Activated CD4-positive, alpha-beta T cell treated with anti-CD3 and anti-CD28 coated beads, Interleukin-2, amount 50 U/mL, for 24 hours (primary cell): ENCODE measurements at places on chromosomes 7 and 10.

DNA sequence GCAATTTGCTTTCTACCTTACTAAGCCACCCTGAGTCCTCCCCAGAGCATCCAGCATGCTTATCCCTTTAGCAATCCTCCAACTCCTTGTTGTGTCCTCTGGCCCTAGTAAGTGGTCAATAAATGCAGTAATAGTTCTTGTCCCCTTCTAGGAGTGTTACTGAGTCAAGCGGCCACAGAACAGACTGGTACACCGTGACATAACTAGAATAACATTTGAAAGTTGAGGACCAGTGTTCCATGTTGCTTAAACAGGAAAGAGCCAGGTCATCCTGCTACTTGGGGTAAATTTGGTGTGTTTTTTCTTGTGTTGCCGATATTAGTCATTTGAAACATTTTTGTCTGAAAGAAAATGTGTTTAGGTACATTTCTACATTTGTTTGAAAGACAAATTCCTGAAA is 4.8 kb upstream of the CDK6 start:
- DNase-seq, result no peak

DNA sequence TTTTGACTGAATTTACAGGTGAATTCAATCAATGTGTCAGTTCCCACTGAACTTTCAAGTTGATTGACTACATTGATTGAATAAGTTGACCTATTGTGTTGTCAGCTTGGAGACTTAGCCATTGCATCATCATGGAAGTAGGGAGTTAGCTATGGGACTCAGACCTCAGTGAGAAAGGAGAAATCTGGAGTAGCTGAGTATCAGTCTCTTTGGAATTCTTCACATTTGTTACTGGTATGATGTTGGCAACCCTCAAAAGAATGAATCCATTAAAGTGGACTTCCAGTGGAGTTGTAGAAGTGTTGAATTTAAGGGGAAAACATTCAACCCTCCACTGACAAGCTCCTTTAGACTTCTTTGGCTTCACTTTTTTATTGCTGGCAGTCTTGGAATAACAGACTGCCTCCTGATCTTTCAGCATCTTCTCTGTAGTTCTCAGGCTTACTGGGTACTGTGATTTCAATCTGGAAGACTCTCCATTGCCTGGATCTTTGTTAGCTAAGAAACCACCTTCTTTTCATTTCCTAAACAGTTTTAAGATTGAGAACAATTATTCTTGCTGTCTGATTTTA is 160.3 kb upstream of the NRP1 start:
- DNase-seq, result no peak

- no peak for DNase-seq
These were observed 94.6 kb downstream of the ANLN start for GRCh38 chr7:36484265-36484664.

- DNase-seq, result no peak
These were observed 54.1 kb upstream of the PDCD4 start for GRCh38 chr10:110817614-110818013.

DNA sequence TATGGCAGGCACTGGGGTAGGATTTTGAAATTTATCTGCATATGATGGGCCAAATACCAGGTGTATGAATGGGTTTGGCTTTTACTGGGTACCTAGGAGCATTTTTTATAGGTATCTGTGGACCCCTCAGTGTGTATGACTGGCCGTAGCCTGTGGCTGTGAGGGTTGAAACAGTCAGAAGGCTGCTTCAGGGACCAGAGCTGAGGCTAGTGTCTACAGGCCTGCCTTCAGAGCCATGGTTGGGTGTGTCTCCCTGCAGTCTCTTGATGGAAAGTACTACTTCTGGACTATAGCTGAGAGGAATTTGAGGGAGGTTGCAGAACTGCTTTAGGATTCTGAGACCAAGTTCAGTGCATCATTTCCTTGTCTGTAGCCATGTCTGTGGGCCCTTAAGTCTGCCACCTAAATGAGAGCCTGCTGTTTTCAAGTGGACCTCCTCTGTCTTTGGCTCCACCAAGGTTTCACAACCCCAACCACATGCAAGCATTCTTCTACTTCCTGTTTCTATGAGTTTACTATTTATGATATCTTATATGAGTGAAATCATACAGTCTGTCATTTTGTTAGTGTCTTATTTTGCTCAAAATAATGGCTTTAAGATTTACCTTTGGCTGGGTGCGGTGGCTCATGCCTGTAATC is 19.9 kb upstream of the ZNF138 start:
- no peak for DNase-seq

- DNase-seq, result no peak
These were observed 136.0 kb downstream of the UBE2H start for GRCh38 chr7:129816742-129817141.

DNA sequence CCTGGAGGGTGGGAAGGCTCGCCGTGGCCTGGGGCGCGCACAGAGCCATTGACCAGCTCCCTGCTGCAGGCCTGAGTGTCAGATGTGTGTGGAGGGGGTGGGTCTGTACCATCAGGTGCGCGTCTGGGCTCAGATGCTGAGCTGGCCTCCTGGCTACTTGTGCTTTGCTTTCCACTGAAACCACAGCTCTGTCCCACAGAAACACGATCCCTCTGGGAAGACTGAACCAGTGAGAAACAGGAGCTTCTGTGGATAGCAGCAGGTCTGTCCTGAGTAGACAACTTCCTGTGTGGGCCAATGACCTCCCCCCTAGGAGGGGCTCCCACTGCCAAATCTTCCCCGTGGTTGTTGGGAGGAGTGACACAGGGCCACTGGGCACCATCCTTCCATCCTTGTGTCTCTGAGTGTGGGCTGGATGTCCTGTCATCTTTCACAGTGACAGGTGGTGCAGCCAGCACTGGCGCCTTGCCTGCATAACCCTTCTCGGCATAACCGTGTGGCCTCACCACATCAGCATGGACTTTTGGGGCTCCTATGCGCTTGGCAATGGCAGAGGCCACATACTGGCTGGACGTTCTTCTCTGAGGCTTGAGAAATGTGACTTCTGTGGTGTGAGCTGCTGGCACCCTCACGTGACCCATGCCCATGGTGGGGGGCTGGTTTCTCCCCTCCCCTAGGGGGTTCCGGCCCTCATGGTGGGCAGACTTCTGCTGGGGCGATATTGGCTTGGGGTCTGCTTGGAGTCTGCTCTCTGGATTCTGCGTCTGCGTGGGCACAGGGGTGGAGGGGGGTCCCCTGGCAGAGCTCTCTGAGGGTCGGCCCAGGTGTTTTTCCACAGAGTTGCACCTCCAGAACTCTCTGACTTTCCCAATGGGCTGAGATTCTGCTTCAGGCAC is 245.5 kb upstream of the GRB10 start:
- no peak for DNase-seq

DNA sequence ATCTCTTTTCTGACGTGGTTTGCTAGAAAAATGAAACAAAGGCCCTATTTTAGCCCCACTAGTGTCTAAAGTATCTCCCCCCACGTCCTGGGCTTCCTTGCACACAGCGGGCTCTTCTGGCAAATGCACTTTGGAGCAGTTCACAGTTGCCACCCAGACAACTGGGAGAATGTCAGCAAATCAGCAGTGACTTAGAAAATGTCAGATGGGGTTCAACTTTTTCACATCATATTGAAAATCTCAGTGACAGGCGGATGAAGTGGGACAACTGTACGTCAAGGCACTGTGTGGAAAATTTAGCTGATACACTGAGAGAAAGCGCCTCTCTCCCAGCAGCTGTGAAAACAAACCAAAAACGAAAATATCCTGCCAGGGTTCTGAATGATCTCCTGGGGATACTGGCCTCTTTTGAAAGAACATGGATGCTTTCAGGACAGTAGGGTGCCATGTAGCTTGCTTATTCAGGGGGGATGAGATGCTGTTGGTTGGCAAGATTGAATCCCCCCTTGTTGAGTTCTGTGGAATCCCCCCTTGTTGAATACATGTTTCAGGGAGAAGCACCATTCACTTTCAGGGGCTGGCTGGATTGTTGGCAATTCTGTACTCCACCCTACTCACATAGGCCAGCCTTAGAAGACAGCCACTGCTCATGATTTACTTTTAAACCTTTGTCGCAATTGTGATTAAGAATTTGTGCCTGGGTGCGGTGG is 372.8 kb upstream of the CELF2 start:
- DNase-seq, result no peak

- DNase-seq, result no peak
These were observed 81.2 kb upstream of the PPIF start for GRCh38 chr10:79266084-79266483.

DNA sequence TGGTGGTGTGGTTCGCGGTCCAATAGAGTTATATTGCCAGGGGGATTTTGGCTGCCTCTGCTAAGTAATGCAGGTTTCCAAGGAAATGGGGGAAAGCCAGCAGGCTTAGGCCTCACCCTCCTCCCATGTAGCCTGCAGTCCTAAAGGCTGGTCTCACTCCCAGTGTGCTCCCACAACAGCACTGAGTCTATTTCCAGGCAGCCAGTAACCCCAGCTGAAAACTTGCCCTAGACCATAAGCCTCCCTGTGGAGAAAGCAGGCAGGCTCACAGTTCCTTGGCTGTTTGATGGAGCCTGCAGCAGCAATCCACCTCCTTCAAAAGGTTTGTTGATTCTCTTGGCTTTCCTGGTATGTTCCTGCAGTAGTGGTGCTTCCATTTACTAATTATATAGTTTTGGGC is 220.0 kb upstream of the ZNF804B start:
- DNase-seq, result no peak

- peak; percentile 13 for DNase-seq
These were observed 1.8 kb downstream of the RP9 start for GRCh38 chr7:33107136-33108066.

GRCh38 chr10:112801748-112802147 is 148.3 kb upstream of the TCF7L2 start:
- DNase-seq, result no peak

DNA sequence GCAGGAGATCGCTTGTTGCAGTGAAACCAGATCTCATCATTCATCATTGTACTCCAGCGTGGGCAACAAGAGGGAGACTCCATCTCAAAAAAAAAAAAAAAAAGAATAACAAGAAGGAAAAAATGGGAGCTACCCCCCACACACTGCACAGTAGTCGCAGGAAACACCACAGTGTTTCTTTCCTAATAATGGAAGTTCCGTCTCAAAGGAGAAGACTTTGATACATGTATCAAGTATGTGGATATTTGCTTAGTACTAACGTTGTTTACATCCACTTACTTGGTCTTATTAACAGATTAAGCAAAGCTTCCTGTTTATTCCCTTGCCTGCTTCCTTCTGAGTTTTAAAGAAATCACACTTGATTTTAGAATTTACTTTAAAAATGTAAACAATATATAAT is 22.2 kb downstream of the YAE1 start:
- no peak for DNase-seq

GRCh38 chr10:71766717-71767419 is 6.5 kb downstream of the VSIR start:
- DNase-seq, result no peak

- no peak for DNase-seq
These were observed 28.7 kb downstream of the TES start for GRCh38 chr7:116239020-116239419.

DNA sequence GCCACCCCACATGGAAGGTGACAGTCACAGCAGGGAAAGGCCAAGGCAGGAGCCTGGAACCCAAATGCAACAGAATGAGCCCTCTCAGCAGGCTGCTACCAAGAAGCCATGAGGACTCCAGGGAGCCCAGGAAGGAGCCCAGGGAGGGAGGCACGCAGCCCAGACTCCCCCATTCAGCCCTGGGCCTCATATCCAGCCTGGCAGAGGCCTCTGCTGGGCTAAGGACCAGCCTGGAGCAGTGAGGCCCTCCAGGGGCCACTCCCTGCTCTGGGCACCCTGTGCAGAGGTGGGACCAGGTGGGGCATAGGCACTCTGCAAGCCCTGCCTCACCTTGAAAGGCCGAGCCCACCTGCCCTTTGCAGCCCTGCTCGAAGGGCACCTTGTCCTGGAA is 25.8 kb upstream of the ZNF488 start:
- DNase-seq, result no peak

DNA sequence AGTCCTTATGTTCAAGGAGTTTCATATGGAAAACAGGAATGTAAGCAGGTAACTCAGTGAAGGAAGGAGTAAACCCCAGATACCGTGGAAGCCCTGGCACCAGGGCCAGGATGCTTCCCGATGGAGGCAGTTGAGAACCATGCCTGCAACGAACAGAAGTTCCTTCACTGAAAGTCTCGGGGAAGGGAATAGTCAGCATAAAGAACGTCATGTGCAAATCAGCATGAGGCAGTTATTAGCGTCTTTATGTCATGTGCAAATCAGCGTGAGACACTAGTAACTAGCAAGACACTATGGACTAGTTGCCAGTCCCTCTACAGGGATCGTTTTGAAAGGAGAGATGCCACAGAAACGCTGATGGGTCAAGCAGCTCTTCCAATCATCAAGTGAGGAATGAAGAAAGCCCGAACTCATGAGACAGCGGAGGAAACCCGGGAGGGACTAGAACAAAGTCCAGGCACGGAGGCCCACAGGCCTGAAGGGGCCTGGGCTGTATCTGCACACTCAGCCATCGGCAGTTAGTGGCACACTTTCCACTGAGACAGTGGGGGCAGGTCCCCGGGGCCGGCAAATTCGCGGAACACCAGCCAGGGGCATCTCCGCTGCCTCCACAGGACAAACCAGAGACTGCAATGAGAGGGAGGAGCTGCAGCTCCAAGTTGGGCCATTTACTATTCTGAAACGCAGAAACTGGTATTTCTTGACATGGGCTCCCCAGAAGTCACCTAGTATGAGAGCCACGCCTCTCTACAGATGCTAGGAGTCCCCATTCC is 109.6 kb downstream of the SFMBT2 start:
- no peak for DNase-seq

DNA sequence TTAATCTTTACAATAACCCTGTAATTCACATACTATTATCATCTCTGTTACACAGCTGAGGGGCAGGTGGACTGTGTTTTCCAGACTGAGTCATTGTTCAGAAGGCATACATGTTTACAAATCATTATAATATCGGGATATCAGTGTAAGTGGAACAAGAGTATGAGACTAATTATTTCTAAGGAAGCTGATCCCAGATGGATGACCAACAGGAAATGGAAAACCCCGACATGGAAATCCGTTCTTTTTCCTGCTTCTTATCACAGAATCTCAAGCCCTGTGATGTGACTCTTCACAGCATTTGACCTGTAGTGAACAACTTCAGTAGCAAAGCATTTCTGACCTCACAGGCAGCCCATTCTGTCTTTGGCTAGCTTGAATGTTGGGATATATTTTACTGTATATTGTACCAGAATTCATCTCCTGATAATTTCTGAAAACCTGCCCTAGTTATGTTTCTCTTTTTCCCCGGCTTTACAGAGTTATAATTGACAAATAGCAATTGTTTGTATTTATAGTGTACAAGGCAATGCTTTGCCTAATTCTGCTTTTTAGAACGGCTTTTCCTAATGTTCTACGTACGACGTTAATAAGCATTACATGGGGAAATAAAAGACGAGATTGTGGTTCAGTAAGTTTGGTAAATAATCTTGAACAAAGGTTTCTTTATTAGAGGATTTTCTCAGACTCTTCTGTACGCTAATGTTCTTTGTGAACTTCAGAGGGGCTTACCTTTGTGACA is 78.6 kb upstream of the SYPL1 start:
- DNase-seq, result no peak

GRCh38 chr10:125232841-125233240 is 72.5 kb upstream of the CTBP2 start:
- DNase-seq, result no peak

DNA sequence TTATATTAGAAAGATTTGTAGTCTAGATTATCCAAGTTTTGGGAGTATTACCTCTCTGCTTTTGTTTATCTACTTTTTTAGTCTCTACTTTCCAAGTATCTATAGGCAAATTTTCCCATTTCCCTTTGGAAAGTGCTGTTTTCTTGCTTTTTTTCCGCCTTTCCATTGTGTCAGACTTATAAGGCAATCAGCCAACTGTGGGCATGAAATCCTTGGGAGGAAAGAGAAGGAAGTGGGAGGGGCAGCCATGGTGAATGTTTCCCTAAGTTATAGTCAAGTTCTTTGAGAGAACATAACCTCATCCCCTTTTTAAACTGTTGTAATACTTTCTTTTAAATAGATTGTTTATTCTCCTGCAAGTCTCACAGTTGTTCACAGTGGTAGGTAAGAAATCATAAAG is 52.6 kb downstream of the PTEN start:
- no peak for DNase-seq
